ENCODE measurements at places on chromosomes 4 and X.

GRCh38 chr4:24363751-24364150, 220.6 kb downstream of the DHX15 start:
- DNase-seq, result no peak

DNA sequence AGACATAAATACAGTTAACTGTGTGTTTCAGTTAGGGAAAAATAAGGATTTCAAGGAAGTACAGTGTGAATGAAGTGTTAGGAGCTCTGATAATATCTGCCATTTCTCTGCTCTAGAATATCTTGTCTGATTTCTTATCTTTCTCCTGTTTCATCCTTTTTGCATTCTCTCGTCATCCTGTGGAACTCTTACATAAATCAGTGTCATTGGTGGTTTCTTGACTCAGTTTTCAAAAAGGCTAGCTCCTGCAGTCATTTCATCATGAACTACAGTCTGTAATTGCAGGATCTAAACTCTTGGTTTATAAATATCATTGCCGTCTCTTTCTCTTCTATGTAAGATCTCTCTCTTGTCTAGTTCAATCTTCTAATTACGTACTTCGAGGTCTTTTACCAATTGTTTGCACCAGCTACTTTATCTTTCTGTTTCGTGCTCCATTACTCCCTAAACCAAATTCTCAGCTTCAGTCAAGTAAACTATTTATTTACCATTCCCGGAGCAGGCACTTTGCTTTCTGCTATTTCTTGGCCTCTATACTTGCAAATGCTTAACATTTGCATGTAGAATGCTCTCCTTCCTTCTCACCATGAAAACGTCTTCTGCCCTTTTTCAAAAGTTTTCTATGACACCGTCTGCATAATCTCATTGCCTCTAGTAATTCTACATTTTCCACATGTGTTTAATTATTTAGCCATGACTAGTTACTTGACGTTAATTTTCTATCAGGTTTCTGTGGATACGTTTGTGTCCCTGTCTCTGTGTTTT, 294.0 kb downstream of the TENM3 start:
- no peak for DNase-seq

DNA sequence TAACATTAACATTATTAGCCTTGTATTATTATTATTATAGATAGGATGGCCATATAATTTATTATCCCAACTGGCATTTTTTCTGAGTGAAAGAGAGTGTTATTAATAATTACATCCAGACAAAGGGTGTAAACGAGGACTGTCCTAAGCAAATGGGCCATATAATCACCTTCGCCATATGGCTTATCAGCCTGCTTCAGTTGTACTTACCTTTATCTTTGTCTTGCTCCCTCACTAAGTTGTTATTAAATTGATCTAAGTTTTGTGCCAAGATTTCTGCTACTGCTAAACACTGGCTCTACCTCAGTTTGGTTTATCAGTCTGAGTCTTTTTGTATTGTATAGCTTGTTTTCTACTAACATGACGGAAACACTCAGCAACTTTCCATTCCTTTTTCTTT, 76.9 kb downstream of the STIM2 start:
- no peak for DNase-seq

DNA sequence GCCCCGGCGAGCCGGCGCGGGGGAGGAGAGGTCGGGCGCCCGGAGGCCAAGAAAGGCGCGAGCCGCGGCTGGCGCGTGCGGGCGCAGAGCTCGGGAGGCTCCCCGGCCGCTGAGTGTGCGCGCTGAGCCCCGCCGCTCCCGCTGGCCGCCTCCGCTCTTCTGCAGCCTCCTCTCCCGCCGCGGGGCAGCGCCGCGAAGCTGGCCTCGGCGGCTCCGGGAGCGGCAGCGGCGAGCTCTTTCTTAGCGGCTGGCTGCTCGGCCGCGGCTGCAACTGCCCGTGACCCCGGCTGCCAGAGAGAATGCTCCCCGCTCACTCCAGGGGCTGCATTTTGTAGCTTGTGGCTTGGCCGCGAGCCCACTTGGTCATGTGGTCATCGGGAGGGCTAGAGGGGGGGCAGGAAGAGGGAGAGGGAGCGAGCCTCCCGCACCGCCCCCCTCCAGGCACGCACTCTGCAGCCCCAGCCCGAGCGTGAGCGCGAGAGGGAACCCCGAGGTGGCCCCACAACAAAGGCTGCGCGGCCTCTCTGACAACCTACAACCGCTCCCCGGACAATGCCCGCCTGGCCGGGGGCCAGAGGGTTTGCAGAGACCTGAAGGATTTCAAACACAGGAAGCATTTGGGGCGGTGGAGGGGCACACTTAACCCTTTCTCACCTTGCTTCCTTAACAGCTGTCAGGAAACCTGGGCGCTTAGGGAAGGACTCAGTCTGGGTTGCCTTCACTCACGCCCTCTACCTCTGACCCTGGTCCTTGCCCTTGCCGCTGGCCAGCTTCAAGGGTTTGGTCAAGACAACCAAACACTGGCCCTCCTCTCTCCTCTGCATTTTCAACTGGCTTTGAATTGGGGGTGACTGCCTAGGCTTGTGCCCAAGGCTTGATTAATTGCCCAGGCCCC, at the start of gene APLN:
TSS of gene APLN (minus strand) at position 305 of the 895 bp plus-strand sequence. CDS start 326 bp downstream, outside the sequence.
- DNase-seq, result no peak

DNA sequence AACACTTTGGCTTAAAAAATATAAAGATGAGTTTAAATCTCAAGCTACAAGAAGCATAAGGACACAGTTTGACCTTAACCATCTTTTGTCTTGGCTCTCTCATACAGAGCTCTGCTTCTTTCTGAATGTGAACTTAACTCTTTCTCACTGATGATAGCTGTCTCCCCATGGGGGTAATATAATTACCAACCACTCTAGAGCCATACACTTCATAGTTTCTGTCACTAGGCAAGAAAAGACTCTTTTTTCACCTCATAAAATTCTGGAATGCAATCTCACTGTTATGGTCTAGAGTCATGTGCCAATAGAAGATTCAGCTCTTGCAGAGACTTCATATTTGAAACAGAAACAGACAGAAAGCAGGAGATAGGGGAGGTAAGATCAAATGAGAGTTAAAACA, 481.7 kb upstream of the AGA start:
- no peak for DNase-seq

- DNase-seq, result no peak
Observed at GRCh38 chr4:87901422-87901992, 68.7 kb downstream of the MEPE start.

DNA sequence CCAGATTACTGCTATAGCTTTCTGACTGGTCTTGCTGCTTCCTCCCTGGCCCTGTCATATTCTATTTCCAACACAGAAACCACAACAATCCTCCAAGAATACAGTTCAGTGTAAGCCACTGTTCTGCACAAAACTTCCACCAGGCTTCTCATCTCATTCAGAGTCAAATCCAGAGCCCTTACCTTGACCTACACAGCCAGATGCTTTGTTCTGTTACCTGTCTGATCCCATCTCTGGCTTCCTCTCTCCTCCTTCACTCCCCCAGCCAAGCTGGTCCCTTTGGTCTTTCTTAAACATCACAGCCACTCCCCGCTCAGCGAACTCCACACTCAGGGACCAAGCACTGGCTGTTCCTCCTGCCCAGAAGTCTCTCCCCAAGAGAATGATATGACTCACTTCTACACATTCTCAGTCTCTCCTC, 84.8 kb upstream of the BMP2K start:
- no peak for DNase-seq

- no peak for DNase-seq
Observed at GRCh38 chr4:127179256-127180087, 453.3 kb upstream of the INTU start.

DNA sequence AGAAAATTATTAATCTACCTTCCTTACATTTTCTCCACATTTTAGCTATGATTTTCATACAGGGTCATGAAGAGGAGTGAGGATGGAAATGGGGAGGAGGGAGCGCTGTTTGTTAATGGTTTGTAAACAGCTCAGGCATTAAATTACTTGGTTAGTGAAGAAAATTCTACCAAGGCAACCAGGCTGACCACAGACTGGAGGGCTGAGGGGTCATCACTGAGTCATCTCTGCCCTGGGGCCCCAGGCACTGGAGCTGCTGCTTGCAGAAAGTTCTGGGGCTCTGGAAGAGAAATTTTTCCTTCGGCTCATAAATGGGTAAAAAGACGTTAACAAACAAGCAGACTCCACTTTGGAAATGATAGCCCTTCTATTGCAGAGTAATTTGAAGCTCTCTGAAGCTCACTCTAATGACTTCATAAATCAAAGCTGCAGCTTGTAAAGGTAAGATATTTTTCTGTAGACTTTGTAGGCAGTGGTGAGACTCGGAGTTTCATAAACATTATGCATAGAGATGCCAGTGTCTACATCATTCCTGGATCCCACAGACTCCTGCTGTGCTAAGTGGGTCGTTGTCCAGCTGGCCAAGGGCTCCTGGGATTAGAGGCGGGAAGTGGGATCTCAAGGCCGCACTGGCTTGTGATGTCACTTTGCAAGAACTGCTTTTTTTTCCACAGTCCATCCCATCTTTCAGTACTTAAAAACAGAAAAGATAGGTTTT, 159.6 kb downstream of the PTTG2 start:
- DNase-seq, result no peak

DNA sequence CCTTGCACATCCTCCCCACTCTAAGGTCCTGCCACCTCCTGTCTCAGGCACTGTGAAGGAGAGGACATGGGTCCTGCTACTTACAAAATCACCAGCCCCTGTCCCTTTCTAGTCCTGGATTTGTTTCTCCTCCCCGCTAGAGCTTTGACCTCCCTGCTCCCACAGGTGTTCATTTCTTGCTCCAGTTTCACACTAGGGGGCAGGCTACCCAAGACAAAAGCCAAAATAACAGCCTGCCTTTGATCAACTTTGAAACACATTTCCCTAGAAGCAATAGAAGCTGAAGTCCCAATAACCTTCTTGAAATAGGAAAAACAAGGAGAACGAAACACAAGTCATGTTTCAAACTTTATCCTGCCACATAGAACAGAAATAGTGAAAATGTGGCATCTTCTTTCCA, 164.4 kb downstream of the QDPR start:
- DNase-seq, result no peak

DNA sequence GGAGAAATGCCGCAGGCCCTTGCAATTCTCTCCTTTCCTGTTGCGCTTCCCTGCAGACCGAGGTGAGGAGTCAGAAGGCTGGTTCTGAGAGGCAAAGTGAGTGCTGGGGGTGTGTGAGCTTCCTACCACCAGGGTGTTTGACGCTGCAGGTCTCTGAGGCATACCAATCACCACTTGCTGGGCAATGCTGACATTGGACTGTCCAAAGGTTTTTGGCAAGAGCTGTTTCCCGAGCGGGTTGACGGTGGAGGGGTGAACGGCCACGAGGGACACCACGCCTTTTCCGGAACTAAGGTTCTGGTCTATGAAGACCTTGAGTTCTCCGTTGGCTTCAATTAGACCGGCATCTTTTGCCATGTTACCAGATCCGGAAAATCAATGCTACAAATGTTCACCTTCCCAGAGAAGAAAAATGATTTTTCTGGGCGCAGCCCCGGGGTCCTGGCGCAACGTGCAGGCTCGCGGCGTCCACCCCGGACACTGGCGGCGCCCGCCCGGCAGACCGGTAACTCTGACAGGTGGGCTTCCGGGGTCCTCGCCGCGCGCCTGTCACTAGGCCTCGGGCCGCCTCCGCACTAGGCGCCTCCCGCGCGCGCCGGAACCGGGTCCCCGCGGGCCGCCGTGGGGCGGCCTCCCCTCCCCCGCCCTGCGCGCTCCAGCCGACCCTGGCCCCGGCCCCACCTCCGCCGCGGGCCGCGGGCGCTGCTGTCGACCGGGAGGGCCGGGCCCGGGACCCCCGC, 44.9 kb upstream of the FAM47C start:
- DNase-seq, result no peak

DNA sequence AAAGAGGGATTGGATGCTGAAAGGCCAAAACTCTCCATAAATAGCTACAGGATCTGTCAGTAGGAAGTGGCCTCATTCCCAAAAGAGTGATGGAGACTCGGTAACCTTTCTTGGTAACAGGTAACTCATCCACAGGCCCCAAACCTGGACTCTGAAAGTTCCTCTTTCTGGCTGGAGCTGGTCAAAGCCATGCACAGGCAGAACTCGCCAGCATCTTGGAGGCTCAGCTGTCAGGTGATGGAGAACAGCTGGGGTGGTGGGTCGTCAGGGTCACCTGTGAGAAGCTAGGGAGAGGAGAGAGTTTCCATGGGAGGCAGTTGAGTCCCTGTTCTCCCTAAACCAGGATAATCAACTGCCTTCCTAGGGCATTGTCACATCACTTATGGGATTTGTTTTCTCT, 354.3 kb upstream of the GATB start:
- DNase-seq, result no peak

DNA sequence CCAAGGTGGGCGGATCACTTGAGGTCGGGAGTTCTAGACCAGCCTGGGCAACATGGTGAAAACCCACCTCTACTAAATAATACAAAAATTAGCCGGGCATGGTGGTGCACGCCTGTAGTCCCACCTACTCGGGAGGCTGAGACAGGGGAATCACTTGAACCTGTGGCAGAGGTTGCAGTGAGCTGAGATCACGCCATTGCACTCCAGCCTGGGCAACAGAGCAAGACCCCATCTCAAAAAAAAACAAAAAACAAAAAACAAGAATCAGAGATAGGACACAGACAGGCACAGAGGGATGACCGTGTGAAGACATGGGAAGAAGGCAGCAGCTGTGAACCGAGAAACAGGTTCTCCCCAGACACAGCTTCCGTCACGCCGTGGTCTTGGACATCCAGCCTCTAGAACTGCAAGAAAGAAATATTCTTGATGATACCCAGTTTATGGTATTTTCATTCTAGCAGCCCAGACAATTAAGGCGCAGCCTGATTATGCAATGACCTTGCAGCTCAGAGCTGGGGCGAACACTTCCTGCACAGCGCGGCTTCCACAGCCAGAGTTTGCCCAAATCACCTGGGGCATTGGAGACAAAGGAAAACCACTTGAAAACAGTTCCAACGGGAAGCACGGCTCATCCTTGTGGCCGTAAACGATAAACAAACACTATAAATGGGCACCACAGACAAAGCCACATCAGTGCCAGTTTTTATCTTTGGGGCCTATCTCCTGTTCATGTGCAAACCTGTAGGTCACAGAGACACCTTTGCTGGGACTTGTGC, 4.2 kb upstream of the ARSD start:
- no peak for DNase-seq

- DNase-seq, result no peak
Observed at GRCh38 chr4:7357323-7357722, 77.4 kb downstream of the PSAPL1 start.

DNA sequence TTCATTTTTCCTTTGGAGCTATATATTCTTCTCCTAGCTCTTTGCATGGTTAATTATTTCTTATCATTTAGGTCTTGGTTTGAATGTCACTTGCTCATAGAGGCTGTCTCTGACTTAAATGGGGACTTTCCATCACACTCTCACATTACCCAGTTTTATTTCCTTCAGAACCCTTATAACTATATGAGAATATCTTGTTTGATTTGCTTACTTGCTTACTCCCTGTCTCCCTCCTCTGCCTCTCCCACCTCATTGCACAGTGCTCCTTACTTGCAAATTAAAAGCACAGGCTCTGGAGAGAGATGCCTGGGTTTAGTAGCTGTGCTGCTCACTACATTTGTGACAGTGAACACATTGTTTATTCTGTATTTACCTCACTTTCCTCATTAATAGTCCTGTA, 174.6 kb downstream of the SOWAHB start:
- DNase-seq, result no peak

- no peak for DNase-seq
Observed at GRCh38 chrX:69919749-69920148, 130.0 kb downstream of the AWAT2 start.

Measured in CD4-positive, alpha-beta T cell treated with Interleukin-15 for 1 hour (primary cell).